ENCODE measurements at places on chromosomes 3 and 15. TPM values are rescaled to one million over a fixed set of nuclear protein-coding genes. Genes with fewer than 3 reads are reported as not detected.
A peak's percentile ranks its signal among the peaks of the same experiment; 100 is the strongest.

- DNase-seq, result peak; percentile 80
These were observed 3.9 kb downstream of the GATA2 start for GRCh38 chr3:128488991-128489673.

ADAMTS7 gene
- total RNA-seq, result 8.1 TPM

GOLGA8O gene
- total RNA-seq, result 0.13 TPM

- DNase-seq, result no peak
These were observed 40.2 kb upstream of the CLRN1 start for GRCh38 chr3:151012753-151013152.

GRCh38 chr3:59150039-59150438 lies 100.2 kb upstream of the CFAP20DC start:
- DNase-seq, result no peak

Measured in dermis microvascular lymphatic vessel endothelial cell (primary cell).